8988T (cell line): ENCODE measurements at places on chromosomes 16 and 17.

DNA sequence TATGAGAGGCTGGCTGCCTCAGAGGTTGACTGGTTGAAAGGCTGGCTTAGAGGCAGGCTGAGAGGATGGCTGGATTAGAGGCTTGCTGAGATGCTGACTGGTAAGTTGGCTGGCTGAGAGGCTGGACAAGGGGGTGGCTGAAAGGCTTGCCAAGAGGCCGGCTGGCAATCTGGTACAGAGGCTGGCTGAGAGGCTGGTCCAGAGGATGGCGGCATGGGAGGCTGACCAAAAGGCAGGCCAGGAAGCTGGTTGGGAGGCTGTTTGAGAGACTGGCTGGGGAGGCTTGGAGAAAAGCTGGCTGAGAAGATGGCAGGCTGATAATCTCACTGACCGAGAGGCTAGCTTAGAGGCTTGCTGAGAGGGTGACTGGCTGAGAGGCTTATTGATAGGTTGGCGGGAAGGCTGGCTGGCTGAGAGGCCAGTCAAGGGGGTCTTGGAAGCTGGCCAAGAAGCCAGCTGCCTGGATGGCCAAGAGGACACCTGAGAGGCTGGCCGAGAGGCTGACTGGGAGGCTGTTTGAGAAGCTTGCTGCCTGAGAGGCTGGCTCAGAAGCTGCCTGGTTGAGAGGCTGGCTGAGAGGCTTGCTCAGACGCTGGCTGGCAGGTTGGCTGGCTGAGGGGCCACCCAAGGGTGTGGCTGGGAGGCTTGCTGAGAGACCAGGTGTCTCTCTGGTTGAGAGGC is 34.2 kb upstream of the ACSM2B start:
- DNase-seq: no peak

DNA sequence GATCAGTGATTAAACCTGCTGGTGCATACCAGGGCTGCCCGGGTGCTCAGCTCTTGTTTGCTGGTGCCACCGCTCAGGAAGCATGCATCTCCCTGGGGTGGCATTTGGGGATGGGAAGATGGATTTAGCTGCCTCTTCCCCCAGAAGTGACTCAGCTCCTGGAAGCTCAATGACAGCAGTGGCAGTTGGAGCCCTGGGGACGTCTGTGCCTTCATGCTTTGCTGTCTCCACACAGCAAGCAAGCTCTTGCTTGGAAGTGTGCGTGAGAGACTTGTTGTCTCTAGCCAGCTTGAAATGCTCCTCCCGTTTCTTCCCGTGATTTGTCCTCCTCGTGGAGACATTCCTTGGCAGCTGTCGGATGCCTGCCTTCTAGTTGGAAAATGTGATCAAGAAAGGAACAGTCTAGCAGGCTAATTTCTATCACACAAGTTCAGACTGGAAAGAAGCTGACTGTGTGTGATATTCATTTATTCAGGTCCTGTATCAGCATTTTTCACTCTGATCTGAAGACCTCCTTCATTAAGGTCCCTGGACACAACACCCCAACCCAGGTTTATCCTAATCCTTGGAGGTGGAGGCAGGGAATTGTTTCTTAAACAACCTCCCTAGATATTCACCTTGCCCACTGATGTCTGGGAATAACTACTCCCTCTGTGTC is 73.0 kb downstream of the BMERB1 start:
- no peak for DNase-seq

DNA sequence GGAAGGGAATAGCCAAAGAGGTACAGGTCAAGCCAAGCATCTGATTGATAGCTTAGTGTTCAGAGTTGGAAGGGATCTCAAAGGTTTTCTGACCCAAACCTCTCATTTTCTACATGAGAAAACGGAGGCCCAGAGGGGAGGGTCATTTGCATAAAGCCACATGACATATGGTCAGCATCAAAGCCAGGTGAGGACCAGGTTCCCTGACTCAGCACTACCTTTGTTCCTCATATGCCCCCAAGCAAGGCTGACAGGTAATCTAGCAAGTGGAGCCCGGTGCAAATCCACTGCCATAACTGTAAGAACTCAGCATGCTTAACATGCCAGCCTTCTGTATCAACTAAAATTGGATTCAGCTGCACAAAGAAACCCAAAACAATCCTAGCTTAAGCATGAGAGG is 28.2 kb upstream of the CCL1 start:
- no peak for DNase-seq

- peak; percentile 6 for DNase-seq
Observed at GRCh38 chr16:730666-731509, 4.0 kb downstream of the HAGHL start.

DNA sequence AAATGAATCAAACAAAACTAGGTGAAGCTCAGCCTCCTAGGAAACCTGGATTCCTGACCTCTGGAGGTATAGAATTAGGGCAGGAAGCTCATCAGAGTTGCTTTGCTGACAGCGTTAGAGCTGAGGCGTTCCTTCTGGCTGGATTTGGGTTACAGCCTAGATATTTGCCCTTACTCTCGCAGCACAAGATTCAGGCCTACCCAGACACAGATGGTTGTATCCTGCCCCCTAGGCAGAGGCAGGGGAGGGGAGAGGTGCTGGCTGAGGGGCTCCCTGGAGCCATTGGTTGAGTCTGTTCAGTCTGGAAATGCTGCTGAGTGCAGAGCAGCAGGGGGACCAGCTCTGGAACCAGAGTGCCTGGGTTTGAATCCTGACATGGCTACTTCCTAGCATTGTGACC is 78.4 kb downstream of the MPRIP start:
- DNase-seq: no peak

GRCh38 chr17:39244016-39244599 is 18.4 kb upstream of the STAC2 start:
- no peak for DNase-seq

DNA sequence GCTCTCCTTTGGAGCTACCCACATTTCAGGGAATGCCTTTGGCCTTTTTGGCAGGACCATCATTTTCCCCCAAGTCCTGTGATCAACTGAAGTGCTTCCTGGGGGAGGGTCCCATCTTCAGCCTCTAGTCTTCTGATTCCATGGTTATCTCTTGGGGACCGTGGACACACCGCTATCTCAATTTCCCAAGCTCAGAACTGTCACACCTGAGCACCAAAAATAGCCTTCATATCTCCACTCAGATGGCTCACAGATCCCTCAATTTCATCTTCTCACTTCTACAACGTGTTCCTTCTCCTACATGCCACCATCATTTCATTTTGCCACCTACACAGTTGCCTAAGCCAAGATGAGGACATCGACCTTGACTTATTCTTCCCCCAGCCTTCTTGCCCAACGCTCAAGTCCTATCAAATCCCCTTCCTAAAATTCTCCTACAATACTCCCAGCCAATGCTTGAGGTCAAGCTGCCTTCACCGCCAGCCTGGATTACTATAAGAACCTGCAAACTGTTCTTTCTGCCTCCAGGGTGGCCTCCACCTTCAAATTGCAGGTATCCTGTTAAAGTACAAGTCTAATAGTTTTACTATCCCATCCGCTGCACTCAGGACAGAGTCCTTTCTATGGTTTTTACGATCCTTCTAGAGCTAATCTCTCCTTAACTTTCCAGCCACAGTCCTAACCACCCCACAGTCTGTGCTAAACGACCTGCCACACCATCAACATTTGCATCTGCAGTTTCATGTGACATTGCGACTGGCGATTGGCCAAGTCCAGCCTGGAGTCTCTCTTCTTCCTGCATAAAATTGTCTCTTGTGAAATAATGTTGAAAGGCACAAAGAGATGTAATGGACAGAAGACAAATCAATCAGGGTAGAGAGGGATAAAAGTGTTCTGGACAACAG is 6.2 kb downstream of the ATP6V0D1 start:
- no peak for DNase-seq

DNA sequence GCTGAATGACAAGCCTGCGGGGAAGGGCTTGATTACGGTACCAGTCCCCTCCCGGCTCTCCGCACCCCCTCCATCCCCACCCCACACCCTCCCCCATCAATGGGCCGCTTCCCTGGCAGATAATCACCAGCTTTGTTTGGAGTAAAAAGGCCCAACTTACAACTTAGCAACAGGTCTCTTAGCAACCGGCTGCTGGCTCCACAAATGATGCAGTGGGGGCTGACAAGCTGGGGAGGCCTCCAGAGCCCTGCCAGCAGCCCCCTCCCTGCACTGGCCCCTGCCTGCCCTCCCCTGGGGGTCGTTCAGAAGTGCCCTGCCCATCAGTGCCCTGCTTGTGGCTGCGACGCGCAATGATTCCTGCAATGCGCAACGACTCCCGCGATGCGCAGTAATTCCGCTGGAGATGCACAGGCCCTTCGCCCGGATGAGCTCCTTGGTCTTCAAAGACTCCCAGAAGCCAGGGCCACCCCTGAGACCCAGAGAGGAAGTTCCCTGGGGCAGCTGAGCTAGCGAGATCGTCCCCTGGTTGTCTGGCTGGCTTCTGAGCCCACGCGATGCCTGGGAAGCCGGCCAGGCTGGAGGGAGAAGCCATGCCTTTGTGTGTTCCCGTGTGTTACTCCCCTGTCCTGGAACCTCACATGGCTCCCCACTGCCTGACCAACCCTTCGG is 23.3 kb downstream of the CPNE2 start:
- DNase-seq: no peak

- no peak for DNase-seq
Observed at GRCh38 chr17:17696882-17697633, 15.8 kb downstream of the RAI1 start.

GRCh38 chr16:78005881-78006280 is 16.5 kb upstream of the CLEC3A start:
- peak; percentile 24 for DNase-seq

- no peak for DNase-seq
Observed at GRCh38 chr17:3688027-3688553, 7.9 kb downstream of the P2RX5 start.

DNA sequence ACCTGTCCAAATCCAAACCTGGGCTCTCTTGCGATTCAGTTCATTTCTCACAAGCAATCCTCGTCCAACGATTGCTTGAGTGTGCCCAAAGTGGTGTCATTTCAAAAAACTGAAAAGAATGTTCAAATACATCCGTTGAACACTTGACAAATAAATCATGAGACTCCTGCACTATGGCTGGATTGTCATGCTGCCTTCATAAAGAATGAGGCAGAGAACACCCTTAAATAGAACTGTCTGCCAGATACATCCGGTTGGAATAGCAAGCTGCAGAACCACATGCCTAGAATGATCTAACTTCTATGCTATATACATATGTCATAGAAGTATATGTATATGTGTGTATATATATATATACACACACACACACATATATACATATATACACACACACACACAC is 55.4 kb upstream of the HAPSTR1 start:
- no peak for DNase-seq

GRCh38 chr17:76709077-76709950 is 1.5 kb downstream of the MXRA7 start:
- peak; percentile 51 for DNase-seq

GRCh38 chr17:63420868-63421680 is 25.0 kb downstream of the CYB561 start:
- DNase-seq: no peak

DNA sequence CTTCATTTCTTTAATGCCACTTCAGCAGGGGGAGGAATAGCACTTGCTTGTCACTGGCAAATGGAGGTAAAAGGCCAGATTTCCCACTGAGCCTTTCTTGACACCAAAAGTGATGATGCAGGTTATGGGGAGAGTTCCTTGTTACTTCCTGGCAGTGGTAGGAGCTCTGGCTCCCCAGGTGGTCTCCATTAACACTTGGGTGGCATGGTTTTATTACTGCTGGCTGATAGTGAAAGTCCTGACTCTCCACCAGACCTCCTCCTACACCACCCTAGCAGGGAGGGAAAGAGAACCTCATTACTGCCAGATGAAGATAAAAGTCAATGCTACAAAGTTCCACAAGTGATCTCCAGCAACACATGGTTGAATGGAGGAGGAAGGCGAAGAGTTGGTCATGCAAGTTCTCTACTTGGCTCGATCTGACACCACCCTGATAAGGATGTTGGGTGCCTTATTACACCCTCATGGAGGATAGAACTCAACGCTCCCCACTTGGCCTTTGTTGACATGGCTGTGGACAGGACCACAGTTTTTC is 152.7 kb upstream of the GNAO1 start:
- DNase-seq: no peak
